ENCODE measurements at places on chromosomes 3 and 15. TPM values are rescaled to one million over a fixed set of nuclear protein-coding genes. Genes with fewer than 3 reads are reported as not detected.

GRCh38 chr15:92930054-92930621 lies 30.0 kb downstream of the CHD2 start:
- H3K27me3 ChIP-seq, result no peaks in the 10 kb centered on the region
- peaks cover 7% of the 10 kb centered on the region for H3K4me1 ChIP-seq
- no peak overlapping the region for H3K27ac ChIP-seq
- DNase-seq, result no peak
- no peak overlapping the region for H3K4me3 ChIP-seq

DNA sequence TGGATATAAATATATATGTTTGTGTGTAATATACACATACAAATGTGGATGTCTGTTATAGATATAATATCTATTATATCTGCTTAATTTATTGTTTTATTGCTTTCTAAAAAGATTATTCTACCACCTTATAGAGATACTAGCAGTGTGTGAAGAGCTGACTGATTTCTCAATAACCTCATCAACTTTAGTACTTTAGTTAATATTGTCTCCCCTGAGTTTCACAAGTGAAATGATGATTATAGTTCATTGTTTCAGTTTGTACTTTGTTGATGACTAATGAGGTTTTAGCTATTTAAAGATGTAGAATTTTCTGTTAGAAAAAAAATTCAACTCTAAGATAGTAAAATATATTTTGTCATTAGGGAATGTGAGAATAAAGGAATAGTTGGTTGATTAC lies 11.4 kb downstream of the RSRC1 start:
- H3K36me3 ChIP-seq, result no peaks in the 10 kb centered on the region
- no peaks in the 10 kb centered on the region for H3K4me1 ChIP-seq
- H3K27ac ChIP-seq, result no peak overlapping the region
- no peak for DNase-seq
- H3K27me3 ChIP-seq, result no peaks in the 10 kb centered on the region

The ACSBG1 gene
- 25.2 TPM for total RNA-seq

DNA sequence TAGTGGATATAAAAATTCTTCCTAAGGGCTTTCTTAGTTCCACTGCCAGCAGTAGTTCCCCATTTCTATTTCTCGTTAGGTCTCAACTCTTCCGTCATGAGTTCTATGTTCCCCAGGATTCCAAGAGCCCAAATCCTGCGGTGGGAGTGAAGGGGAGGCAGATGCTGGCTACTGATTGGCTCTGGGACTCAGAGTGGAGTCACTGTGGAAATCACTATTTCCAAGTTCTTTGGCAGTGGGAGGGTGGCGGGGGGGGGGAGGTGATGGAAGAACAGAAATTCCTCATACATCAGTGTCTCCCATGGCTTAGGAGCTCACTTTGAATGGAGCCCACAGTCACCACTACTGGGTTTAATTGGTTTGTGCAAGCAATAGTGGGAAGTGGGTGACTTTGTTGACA lies 5.6 kb downstream of the CCR1 start:
- no peaks in the 10 kb centered on the region for H3K4me1 ChIP-seq
- no peak overlapping the region for H3K27ac ChIP-seq
- no peaks in the 10 kb centered on the region for H3K27me3 ChIP-seq
- H3K4me3 ChIP-seq, result no peak overlapping the region
- DNase-seq, result no peak

DNA sequence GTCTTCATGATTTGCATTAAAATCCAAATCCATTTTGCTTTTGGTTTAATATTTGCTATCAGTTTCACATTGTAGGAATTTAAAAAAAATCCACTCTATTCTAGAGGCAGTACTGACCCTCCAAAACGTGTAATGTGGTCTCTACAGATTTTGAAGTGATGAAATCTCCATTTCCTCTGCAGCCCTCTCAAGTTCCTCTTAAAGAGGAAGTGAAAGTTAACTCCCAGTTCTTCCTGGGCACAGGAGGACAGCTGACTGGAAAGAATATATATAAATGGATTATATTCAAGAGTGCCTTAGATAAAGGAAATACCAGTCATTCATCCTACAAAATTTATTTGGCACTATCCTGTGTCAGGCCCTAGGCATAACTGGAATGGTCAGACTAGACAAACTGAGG lies 83.5 kb upstream of the PLCL2 start:
- H3K36me3 ChIP-seq, result no peaks in the 10 kb centered on the region
- no peak for DNase-seq
- H3K27me3 ChIP-seq, result no peaks in the 10 kb centered on the region
- H3K27ac ChIP-seq, result no peak overlapping the region
- H3K4me3 ChIP-seq, result no peak overlapping the region

The TERB2 gene
- total RNA-seq, result 10.3 TPM

DNA sequence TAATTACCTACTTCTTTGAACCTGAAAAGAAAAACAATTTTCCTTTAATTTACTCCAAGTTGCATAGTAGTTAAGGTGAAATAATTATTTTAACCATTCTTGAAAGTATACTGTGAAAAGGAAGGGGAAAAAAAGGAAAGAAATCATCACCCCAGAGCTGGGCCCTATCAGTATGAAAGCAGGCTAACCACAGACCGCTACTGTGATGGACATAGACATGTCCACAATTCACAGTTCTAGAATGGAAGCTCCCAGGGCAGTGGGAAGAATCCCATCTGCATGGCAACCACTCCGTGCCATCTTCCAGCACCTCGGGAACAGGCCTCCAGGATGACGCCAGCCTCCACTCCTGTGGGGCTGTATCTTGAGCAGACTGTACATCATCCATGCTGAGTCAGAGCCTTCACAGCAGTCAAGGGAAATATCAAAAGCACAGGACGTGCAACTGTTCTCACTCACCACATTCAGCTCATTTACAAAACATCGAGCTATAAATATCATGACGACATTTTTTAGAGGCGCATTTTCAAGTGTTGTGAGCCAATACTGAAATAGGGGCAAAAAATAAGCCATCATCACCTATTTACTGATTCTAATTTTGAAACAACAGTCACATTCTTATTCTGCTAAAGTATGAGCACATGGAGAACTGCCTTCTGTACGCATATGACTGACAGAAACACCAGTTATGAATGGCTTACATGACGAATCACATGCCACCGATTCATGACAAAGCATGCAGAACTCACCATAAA lies 119.7 kb downstream of the SNRK start:
- H3K27me3 ChIP-seq, result no peaks in the 10 kb centered on the region
- H3K36me3 ChIP-seq, result no peaks in the 10 kb centered on the region
- no peak overlapping the region for H3K27ac ChIP-seq
- no peak overlapping the region for H3K4me3 ChIP-seq

The PLSCR5 gene
- total RNA-seq, result not detected

GRCh38 chr3:119794971-119795612 lies 13.2 kb downstream of the NR1I2 start:
- H3K4me1 ChIP-seq, result no peaks in the 10 kb centered on the region
- H3K36me3 ChIP-seq, result no peaks in the 10 kb centered on the region
- no peaks in the 10 kb centered on the region for H3K27me3 ChIP-seq
- no peak overlapping the region for H3K4me3 ChIP-seq
- DNase-seq, result no peak
- H3K27ac ChIP-seq, result no peak overlapping the region
